ENCODE measurements at places on chromosomes 13 and 19. TPM values are rescaled to one million over a fixed set of nuclear protein-coding genes. Genes with fewer than 3 reads are reported as not detected.

GRCh38 chr19:17610384-17610783, 54.9 kb downstream of the COLGALT1 start:
- DNase-seq = no peak

DNA sequence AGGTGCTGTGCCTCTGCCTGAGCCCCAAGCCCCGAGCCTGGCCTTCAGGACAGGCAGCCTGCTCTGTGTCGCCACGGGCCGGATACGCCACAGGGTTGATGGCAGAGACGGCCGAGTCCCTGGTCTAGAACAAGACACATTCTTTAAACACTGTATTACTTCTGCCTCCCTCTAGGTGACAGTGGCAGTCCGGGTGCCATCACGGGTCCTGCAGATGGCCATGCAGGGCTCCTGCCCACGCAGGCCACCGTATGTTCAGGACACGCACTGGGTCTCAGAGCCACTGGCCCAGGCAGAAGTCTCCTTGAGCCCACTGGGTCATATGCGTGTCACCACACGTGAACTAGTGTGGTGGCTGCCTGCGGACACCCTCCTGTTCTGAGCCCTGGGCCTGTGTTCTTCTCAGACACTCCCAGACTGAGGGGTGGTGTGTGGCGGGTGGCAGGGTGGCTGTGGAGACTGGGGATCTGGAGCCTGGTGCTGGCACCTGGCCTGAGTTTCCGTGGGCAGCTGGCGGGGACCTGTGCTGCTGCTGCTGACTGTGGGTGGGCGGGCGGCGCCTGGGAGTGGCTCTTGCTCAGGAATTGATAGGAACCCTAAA, 4.4 kb downstream of the PLEKHJ1 start:
- no peak for DNase-seq

DNA sequence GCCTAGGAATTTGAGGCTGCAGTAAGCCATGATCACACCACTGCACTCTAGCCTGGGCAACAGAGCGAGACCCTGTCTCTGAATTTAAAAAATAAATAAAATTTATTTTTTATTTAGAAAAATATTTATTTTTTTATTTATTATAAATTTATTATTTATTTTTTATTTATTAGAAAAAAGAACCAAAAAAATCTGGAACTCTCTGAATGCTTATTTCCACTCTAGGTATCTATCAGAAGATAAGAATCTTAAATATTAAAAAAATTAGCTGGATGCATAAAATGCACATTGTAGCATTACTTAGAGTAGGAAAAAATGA, 82.8 kb downstream of the CDADC1 start:
- DNase-seq = no peak

DNA sequence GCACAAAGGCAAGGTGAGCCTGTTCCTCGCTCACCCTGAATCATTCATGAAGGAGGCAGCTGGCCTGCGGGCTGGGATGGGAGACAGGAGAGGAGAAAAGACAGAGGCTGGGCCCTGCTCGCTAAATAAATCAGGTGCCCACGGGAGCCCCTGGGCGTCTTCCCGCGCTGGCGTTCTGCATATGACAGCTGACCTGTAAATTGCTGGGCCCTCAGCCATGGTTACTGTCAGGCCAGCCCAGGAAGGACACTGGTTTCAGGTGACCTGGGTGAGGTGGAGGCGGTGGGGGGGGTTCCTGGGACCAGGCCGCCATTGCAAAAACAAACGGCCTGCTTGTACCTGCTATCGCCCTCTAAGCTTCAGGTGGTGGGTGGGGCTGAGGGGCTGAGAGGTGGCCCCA, 3.4 kb upstream of the PTBP1 start:
- DNase-seq = no peak

- DNase-seq = no peak
Observed at GRCh38 chr19:18607226-18608101, 865 bp upstream of the CRLF1 start.

GRCh38 chr19:10288662-10289166, 1.0 kb upstream of the ICAM5 start:
- DNase-seq = no peak

The ODAD3 gene
- polyA plus RNA-seq = 1.3 TPM

Measured in right renal pelvis (tissue), 4 donors.